H1 (cell line): ENCODE measurements at places on chromosomes 7 and 10. TPM values are rescaled to one million over a fixed set of nuclear protein-coding genes. Genes with fewer than 3 reads are reported as not detected.

The LBX1 gene
- total RNA-seq = not detected in 2 replicates

DNA sequence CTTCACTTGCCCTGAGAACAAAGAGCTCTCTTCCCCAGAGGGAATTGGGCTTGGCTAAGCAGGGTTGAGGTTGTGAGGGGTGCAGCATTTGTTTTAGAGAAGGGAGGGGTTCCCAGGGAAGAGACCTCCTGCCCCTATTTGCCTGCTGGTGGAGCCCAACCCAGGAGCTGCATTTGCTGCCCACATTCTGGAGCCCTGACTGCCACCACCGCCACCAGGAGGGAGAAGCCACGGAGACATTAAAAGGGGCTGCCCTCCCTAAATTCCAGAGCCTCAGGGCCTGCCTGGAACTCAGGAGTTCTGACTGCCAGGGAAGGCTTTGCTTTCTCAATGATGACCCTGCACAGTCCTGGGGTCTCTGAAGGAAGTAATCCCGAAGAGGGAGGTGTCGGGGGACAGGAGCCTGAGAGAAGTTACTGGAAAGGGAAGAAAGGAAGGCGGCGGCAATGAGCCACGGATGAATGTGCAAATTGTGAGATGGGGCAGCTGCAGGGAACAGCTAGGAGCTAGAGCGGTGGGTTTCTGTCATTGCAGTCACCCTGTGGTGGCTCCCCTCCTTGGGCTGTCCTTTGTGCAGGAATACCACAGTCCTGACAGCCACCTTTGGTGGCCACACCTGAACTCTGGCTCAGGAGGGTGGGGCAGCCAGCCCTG is 51.3 kb downstream of the NEURL1 start:
- peaks cover 3% of the 10 kb centered on the region; the same call in 1 of the 2 replicates for H3K4me1 ChIP-seq
- no peaks in the 10 kb centered on the region for H3K27me3 ChIP-seq
- no peak for DNase-seq
- no peak overlapping the region for H3K27ac ChIP-seq
- H3K36me3 ChIP-seq = no peaks in the 10 kb centered on the region

The ASZ1 gene
- total RNA-seq = not detected in 2 replicates

GRCh38 chr7:91759205-91759863 is 121.2 kb downstream of the MTERF1 start:
- H3K27me3 ChIP-seq = no peaks in the 10 kb centered on the region
- no peak overlapping the region for H3K27ac ChIP-seq
- H3K4me3 ChIP-seq = no peak overlapping the region
- DNase-seq = peak; percentile 21
- no peaks in the 10 kb centered on the region for H3K36me3 ChIP-seq

The MEOX2 gene
- 0.19 TPM in 1 of 2 replicates, not detected in the other for total RNA-seq

DNA sequence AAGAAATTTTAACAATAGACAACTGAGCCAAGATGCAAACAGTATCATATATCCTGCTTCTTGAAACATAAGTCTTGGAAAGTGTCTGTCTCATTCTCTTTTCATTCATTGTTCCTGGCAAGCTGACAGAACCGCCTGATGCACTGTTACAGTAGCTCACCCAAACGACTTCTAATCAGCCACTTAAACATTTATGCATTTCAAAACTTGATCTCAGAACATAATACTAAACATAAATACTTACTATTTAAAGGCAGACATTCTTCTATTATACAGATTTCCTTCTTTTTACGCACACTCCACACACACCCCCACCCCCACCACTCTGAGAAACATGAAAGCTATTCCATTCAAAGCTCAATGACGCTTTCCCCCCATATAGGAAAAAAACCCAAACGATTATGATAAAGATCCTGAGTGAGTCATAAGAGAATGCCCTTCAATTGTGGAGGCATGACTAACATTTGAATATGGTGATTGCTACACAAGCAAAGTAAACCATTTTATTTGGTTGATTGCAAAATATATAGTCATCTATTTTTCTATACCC is 30.5 kb downstream of the SHTN1 start:
- no peak overlapping the region for H3K27ac ChIP-seq
- H3K4me3 ChIP-seq = no peak overlapping the region
- no peak for DNase-seq

DNA sequence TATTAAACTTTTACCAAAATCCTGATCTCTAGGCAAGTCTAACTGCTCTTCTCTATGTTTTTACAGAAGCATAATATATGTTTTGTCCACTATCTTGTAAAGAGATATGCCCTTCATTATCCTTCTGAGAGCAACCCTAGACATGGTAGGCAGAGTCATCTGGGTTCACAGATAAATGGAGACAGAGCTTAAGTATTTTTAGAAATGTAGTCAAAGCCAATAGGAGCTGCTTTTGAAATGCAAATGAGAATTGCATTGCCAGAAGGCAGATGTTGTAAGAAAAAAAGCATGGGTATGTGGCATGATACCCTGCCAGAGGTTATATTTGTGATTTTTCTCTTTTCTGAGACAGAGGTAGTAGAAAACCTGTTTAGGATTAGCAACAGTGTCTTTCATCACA is 964.8 kb downstream of the SORCS3 start:
- no peaks in the 10 kb centered on the region for H3K27me3 ChIP-seq
- no peak overlapping the region for H3K4me3 ChIP-seq
- DNase-seq = no peak
- no peak overlapping the region for H3K27ac ChIP-seq
- H3K36me3 ChIP-seq = no peaks in the 10 kb centered on the region
- H3K4me1 ChIP-seq = no peaks in the 10 kb centered on the region

DNA sequence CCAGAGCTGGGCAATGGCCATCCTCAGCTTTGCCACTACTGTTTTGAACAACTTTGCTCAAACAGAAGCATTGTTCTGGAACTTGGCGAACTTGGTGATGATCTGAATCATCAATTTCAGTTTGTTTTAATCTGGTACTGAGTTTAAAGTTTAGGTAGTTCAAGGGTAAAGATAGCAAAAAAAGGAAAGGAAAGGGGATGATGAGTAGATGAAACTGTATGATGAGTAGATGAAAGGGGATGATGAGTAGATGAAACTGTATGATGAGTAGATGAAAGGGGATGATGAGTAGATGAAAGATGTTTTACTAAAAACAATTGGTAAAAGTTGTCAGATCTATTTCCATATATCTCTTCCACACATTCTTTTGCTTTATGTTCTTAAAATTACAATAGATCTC is 737.0 kb downstream of the LRMDA start:
- H3K27ac ChIP-seq = no peak overlapping the region
- no peaks in the 10 kb centered on the region for H3K36me3 ChIP-seq
- no peaks in the 10 kb centered on the region for H3K4me1 ChIP-seq
- no peak overlapping the region for H3K4me3 ChIP-seq
- H3K27me3 ChIP-seq = no peaks in the 10 kb centered on the region
- no peak for DNase-seq

The HYAL4 gene
- not detected in 2 replicates for total RNA-seq

GRCh38 chr7:42959549-42959948 is 27.4 kb downstream of the MRPL32 start:
- no peaks in the 10 kb centered on the region for H3K36me3 ChIP-seq
- H3K4me1 ChIP-seq = no peaks in the 10 kb centered on the region
- H3K4me3 ChIP-seq = no peak overlapping the region

The TEX47 gene
- not detected in 2 replicates for total RNA-seq

DNA sequence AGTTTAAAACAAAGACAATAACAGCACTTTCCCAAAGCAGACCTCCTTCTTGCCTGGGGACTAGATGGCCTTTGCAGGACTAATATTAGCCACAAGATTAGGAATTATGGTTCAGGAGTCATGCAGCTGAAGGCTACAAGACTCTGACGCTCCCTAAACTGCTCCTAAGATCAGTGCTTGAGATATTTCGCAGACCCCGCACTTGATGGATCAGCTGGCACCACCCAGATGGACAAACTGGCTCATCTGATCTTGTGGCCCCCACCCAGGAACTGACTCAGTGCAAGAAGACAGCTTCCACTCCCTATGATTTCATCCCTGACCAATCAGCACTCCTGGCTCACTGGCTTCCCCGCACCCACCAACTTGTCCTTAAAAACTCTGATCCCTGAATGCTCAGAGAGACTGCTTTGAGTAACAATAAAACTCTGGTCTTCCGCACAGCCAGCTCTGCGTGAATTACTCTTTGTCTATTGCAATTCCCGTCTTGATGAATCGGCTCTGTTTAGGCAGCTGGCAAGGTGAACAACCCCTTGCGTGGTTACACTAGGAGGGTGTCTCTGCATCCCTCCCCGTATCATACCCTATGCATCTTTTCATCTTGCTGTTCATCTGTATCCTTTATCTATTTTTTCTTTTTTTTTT is 26.9 kb upstream of the NRBF2 start:
- no peak overlapping the region for H3K27ac ChIP-seq
- DNase-seq = peak; percentile 17
- H3K4me1 ChIP-seq = no peaks in the 10 kb centered on the region; the same call in 1 of the 2 replicates
- no peaks in the 10 kb centered on the region for H3K27me3 ChIP-seq
- no peaks in the 10 kb centered on the region for H3K36me3 ChIP-seq
- H3K4me3 ChIP-seq = no peak overlapping the region

The DGKI gene
- total RNA-seq = 0.71 and 0.84 TPM in 2 replicates
